NCI-H1417 treated with DMSO at 0.1 percent for 48 hours (cell line): ENCODE measurements at places on chromosomes 3 and 15.

- DNase-seq: peak; percentile 13
Observed at GRCh38 chr3:149717391-149718056, 34.8 kb downstream of the COMMD2 start.

DNA sequence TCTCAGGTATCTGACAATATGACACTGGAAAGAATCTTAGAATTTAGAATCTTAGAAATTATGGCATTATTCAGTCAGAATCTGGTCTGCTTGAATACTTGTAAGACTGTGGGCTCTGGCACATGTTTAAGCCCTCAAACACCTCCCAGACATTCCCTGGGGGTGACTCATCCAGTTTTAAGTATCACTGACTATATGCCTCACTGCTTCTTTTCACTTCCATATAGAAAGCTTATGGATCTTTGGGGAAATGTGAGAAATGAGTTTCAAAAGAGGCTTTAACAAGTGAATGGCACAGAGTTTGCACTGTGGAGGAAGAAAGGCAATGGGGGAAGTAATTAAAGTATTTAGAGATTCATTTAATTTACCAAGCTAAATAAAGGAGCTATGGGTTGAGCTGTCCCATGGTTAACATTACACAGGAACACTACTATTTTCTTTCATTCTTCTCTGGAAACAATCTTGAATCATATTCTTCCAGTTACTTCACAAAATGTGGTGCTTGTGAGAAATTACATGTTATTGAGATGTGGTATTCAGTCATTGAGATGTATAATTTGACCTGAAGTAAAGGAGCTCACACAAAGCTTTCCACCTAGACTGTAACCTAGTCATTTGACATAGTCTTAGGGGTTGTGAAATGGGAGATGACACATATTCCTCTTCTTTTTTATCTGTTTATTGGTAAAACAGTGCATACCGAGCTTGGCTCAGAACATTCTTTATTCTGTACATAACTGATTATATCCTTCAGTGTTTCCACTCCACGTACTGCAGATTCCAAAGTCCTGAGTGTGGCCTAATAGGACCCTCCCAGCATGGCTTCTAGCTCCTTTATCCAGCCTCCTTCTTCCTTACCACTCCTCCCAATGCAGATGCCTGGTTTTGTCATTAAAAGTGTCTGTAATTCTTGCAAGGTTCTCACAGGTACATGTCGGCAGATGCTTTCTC lies 544.6 kb upstream of the NECTIN3 start:
- no peak for DNase-seq

DNA sequence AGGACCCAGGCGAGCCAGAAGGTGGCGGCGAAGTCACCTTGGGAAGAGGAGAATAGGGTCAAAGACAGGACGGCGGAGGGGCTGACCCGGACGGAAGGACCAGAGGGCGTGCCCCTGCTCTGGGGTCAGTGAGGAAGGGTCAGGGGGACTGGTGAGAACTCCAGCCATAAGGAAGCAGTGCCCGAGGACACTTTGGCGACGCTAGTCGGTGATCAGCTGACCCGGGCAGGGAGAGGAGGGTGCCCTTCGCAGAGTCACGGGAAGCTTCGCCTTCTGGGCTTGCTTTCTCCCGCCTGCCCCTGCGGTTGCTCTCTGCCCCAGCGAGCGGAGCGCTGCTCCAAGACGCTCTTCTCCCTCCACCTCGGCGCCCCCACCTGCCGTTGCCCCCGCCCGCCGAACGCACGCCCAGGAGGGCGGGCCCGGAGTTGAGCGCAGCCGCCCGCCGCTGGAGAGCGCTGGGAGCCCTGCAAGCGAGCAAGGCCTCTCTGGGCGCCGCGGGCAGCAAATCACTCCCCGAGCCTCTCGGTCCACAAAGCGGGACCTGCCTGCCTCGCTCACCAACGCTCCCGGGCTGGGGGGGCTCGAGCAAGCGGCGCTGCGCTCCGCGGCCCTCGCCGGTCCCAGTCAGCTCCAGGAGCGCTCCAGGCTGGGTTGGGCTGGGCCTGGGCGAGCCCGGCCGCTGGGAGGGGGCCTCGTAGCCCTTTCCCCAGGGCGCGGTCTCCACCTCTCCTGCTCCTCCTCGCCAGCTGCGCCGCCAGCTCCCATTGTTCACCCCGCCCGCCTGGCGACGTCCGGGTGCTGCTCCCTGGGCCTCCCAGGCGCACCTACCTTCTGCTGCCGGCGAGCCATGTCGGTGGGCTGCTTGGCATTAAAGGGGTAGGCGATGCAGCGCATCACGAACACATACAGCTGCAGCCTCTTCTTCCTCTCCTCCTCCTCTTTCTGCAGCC lies 1.2 kb downstream of the CADPS start:
- DNase-seq: peak; percentile 36

DNA sequence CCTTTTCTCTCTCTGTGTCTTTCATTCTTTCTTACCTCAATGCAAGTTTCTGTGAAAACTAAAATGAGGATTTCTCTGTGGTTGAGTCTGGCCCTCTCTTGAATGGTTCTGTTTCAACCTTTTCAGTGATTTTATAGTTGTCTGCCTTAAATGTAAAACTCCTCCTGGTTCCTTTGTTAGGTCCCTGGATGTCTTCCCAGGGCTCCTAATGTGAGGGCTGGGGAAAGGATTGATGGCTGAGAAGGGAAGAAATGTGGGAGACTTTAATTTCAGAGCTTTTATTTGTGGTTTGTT lies 90.6 kb upstream of the GRM7 start:
- no peak for DNase-seq

DNA sequence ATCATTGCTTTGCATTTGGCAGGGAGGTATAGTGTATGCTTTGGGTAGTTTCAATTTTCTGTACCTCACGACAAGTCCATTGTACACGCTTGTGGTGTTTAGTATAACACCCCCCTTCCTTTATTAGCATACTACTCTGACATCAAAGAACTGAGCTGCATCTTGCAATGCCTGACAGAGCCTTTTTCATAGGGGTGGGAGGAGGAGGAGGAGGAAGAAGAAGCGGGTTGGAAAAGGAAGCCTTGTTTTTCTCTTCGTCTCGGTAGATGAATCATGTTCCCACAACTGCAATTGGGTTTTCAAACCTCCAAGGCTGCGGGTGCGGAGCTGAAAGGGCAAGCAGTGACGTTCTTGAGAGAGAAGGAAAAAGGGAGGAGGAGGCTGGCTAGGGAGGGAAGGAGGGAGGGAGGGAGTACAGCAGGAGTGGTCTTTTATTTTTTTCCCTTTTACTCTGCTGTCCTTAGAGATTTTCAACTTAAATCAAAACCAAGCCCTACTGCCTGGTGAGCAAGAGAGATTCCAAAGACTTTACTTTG lies 175.7 kb downstream of the KLHL25 start:
- no peak for DNase-seq

DNA sequence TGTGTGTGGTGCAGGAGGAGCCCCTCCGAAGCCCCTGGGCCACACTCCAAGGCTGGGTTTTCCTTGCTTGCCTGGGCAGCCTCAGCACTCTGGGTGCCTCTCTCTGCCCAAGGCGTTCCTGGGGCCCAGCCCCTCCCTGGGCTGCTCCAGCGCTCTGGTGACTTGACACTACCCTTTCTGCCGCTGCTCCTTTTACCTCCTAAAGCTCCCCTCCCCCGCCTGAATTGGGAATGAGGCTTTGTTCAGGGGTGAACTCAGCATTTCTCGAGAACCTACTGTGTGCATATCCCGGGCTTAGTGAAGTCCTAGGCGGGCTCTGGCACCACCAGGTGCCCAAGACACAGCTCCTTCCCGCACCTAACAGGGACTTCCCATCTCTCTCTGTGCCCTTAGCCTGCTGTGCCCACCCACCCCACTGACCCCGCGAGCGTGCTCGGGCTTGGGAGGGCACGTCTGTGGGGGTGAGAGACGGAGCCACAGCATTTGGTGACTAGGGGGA lies 1.2 kb upstream of the BAHD1 start:
- no peak for DNase-seq

- no peak for DNase-seq
Observed at GRCh38 chr3:170154084-170154483, 27.4 kb downstream of the PHC3 start.

DNA sequence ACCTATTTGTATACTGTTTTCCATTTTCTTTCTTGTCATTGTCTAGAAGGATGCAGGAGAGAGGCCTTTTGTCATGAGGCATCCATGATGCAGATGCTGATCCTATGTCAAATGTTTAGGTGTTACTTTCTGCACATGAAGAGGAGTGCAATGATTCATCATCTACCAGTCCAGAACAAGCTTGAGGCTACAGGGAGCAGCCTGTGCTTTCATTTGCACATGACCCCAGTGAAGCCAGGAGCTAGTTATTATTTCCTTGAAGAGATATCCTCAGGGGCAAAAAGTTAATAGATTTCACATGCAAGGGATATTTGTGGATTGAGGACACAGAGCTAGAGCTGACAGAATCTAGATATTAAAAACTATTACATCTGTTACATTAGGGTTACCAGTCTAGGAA lies 204.4 kb upstream of the TGFBR2 start:
- DNase-seq: no peak

- no peak for DNase-seq
Observed at GRCh38 chr3:10185804-10186762, 21.4 kb downstream of the IRAK2 start.

DNA sequence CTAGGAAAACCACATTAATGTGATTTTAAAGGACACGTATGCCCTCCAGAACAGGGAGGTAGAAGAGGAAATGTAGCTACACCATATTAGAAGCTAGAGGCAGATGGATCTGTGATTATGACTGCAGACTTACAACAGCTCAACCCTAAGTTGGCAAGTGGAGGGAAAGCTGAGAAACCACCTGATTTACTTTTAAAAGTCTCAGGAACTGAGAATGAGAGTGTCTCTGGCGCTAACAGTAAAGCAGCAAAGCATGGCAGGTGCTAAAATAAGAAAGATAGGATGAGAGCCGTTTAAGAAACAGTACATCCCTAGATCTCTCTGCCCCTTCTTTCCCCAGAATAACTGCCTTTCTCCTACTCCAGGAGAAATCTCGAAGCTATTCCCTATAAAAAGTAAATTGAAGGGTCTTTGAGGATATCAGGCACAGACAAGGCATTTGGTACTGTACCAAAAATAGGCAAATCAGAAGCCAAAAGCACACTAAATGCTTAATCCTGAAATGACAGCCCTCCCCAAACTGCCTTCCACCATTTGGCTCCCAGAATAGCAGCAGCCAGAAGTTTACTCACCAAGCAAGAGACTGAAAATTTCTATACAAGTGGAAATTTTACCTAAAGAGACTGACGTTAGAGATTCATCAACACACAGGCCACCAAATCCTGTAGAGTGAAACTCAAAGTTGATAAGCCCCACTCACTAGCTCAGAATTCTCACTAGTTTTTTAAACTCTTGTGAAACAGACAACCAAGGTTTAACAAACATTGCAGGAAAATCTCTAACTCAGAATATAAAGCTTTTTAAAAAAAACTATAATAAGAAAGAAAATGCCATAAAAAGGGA lies 34.3 kb upstream of the PARP14 start:
- no peak for DNase-seq

DNA sequence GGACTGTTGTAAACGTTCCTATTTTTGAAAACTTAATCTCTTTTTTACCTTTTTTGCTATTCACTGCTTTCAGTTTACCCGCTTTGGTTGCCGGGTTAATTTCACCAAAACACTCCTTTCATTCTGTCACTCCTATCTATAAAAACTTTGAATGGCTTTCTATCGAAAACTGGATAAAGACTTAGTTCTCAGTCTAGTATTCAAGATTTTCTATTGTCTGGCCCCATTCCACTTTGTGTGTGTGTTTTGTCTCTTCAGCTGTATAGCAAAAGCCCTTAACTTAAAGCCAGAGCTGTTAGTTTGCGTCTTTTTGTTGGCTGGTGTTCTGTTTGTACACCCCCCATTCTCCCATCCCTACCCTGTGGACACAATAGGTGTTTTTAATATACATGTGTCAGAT lies 7.5 kb downstream of the PIAS1 start:
- no peak for DNase-seq

- peak; percentile 14 for DNase-seq
Observed at GRCh38 chr15:74723754-74724334, 1.5 kb downstream of the CYP1A1 start.

- no peak for DNase-seq
Observed at GRCh38 chr3:34005886-34006285, 207.5 kb downstream of the PDCD6IP start.

GRCh38 chr15:65791335-65792137 lies 557 bp downstream of the DENND4A start:
- no peak for DNase-seq

DNA sequence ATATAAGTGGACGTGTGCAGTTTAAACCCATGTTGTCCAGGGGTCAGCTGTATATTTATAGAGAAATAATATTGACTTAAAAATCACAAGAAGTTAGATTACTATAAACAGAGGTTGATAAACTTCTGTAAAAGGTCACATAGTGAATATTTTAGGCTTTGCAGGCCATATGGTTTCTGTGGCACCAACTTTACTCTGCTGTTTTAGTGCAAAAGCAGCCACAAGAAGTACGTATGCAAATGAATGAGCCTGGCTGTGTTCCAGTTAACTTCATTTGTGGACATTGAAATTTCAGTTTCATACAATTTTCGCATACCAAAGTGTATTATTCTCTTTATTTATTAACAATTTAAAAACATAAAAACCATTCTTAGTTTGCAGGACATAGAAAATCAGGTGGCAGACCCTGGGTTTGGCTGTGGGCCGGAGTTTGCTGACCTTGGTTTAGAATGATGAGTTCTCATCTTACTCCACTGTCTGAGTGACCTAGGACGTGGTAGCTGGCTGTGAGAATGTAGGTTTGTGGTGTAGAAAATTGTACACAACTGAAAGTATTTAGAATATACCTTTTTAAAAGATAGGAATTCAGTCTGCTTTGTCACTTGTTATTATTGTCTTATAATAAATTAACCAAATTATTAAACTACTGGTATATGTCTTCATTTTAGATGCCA lies 16.3 kb downstream of the FAN1 start:
- no peak for DNase-seq

DNA sequence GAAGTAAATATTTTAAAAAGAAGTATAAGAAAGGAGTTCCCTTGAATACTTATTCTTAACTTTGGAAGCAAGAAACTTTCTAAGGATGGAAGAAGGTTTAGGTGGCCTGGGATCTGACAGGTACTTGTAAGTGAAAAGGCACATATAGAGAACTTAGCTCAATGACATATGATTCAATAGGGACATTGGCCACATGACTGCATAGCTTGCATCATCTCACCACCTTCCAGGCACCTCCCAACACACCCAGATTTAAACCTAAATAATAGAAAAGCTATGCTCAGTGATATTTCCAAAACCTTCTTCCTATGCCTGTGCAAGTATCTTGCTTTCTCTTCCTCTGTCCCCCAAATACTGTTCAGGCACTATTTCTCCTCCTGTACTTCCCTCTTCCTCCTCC lies 4.7 kb upstream of the P2RY1 start:
- no peak for DNase-seq

- DNase-seq: no peak
Observed at GRCh38 chr15:87707071-87707470, 549.5 kb downstream of the NTRK3 start.

- no peak for DNase-seq
Observed at GRCh38 chr3:190031887-190032752, 88.6 kb downstream of the P3H2 start.

- no peak for DNase-seq
Observed at GRCh38 chr3:109643590-109643989, 306.2 kb upstream of the DPPA4 start.

GRCh38 chr3:14113965-14114635 lies 10.6 kb downstream of the CHCHD4 start:
- DNase-seq: no peak

GRCh38 chr15:88844749-88845386 lies 41.6 kb downstream of the ACAN start:
- DNase-seq: no peak
